ENCODE measurements at places on chromosomes 16 and 17.
A peak's percentile ranks its signal among the peaks of the same experiment; 100 is the strongest.

DNA sequence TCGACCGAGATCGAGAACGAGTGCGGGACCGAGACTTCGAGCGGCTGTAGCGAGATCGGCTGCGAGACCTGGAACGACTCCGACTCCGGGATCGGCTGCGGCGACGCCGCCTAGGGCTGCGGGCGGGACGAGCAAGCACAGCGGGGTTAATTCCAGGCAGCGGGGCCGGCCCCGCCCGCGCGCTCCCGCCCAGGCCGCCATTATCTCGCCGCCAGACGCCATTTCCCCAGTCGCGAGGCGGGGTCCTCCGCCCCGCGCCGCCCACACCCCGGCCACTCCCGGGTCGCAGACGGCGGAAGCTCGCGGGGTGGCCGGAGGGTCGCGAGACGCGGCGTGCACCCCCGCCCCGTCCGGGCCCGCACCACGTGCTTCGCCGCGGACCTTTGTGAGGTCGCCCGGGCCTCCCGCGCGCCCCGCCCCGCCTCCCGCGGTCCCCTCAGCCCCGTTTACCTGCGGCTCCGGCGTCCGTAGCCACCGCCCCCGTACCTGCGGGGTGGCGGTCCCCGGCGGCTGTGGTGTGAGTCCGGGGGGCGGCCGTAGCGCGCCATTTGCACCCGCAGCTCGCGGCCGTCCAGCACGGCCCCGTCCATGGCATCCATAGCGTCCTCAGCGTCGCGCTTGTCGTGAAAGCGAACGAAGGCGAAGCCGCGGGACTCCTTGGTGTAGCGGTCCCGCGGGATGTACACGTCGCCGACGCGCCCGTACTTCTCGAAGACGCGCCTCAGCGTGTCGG is 616 bp downstream of the SRSF2 start:
- DNase-seq: peak; percentile 72

DNA sequence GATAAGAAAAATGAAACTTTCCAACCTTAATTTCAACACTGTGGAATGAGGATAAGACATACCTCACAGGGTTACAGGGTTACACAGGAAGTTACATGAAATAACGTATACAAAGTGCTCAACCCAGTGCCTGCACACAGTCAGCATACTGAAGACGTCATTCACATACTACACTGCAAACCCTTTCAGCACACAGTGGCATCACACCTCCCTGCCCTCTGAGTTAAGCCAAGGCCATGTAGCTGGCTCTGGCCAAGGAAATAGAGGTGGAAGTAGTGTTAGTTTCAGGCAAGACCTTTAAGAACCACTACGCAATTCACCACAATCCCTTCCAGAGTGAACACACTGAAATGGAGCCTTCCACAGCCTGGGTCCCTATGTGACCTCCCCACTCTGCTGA is 46.6 kb upstream of the GSG1L start:
- DNase-seq: no peak

- DNase-seq: no peak
These were observed 16.7 kb downstream of the GLYR1 start for GRCh38 chr16:4830408-4830807.

DNA sequence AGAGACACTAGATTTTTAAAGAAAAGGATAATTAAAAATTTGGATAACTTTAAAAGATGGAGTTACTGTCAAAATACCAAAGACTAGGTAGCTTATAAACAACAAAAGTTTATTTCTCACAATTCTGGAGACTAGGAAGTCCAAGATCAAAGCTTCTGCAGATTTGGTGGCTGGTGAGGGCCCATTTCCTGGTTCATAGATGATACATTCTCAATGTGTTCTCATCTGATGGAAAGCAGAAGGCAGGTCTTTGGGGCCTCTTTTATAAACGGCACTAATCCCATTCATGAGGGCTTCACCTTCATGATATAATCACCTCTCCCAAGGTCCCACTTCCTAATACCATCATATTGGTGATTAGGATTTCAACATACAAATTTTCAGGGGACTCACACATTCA is 33.7 kb downstream of the NLK start:
- no peak for DNase-seq

DNA sequence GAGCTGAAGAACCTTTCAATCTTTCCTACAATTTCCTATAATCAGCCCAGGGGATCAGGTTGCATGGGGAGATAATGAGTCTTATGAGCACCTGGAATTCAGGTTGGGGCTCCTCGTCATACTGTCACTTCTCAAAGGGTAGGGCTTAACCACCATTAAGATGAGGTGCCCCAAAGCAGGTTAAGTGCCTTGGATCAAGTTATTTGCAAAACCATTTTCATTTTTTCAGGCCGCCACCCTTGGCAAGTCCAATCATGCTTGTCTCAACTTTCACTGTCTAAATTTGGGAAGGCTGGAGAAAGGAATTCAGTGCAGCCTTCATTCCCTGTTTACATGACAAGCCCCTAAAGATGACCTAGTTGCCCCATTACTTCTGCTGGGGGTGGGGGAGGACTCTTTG is 44.9 kb upstream of the TANGO6 start:
- DNase-seq: no peak

GRCh38 chr17:56870081-56870651 is 36.2 kb downstream of the DGKE start:
- no peak for DNase-seq

DNA sequence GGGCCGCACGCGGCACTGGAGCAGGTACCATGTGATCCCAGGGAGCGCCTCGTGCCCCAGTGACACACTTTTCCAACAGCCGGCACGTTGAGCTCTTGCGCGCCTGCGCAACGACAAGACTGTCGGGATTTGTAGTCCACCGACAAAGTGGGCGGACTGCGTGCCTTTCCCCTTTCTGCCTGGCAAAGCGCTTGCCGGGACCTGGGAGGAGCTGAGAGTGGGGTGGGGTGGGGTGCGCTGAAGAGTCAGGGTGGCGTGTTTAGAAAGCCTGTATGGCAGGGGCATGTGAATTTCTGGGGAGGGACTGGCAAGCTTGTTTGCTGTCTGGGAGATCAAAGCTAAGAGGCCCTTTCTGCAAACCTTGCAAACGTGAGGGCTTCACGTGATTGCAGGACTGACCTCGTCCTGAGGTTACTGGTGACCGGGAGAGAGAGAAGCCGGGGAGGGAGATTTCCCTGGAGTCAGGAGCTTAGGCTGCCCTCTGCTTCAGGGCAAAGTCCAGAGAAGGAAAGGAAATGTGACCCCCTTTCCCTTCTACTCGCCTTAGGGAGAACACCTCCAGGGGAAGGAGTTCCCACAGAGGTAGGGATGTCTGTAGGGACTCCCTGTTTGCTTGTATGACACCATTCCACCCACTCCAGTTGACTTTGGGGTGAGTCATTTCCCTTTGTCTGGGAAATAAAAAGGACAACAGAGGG is 429 bp upstream of the NR1D1 start:
- peak; percentile 98 for DNase-seq

GRCh38 chr17:33779234-33779591 is 475.9 kb upstream of the CCL2 start:
- peak; percentile 69 for DNase-seq

DNA sequence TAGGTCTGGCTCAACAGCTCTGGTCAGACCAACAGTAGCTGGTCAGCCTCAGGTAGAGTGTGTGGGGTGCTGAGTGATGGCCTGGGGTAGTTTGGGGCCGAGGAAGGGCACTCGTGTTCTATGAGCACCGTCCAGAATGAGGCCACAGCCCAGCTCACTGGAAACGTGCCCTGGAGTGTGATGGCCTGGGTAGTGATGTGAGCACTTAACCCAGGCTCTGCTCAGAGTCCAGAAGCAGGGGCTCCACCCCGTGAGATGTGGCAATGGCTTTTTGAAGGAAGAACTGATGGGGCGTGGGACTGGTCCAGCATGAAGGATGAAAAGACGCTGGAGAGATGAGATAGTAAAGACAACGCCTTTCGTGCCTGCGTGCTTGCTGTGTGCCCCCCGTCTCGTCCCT is 35.3 kb downstream of the NTN1 start:
- no peak for DNase-seq

DNA sequence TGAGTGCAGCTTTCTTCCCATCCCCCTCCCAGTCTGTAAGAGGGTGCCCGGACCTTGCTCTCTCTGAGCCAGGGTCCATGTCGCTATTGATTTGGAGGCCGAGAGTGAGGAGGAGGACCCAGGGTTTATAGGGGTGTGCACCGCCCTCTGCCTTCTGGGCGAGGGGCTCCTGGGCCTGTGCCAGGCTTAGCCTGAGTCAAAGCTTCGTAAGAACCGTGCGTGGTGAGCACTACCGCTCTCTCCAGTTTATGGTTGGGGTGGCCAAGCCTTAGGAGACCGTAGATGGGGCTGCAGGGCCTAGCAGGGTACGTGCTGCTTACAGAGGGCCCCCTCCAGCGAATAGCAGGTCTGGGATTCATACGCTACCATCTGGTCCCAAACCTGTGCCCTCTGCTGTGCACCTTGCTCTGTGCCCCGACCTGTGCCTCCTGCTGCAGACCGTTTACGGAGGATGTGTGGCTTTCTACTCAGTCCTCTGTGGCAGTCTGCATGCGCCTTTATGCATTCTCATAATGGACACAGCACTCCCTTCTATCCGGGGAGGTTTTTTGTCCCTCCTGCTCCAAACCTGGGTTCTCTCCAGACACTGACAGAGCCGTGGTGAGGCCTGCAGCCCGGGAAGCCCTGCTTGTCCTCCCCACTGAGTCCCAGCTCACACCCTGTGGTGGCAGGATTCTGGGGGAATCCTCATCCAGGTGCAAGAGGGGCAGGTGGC is 54.7 kb downstream of the PGS1 start:
- no peak for DNase-seq

DNA sequence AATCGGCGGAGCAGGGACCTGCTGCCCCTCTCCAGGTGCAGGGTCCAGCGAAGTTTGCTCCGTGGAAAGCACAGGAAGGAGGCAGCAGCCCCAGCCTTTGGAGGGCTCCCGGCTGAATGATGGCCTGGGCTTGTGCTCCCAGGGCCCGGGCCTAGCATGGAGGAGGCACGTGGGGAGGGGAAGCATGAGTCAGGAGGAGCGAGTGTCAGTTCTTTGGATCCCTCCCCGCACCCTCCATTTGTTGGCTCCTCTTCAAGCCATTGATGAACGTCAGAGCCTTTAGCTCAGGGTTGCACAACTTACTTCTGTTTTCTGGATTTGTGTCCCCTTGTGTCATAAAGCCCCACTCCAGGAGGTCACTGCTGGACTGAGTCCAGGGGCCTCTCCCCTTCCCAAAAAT is 25.8 kb downstream of the TTYH2 start:
- no peak for DNase-seq

DNA sequence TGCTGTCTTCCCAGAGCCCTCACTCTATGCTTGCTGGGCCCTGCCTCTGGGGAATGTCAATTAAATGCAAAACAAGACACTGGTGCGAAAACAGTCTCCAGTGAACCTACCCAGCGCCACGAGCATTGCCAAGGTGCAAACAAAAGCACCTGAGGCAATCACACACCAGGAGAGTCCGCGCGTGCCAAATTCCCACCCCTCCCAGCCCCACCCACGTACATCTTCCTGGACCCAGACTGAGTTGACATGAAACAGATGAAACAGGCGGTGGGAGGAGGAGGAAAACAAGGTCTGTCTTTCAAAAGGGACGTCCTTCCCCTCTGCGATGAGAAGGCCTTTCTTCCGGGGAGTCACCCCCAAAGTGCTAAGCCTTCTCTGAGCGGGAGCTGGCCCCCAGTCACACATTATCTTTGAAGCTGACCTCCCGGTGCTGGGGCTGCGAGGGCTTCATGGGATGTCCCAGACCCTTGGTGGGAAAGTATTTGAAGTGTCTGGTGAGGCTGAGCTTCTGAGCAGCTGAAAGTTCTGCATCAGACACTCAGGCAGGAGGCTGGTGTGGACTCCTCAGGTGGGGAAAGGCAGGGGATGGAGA is 200.4 kb downstream of the AXIN2 start:
- no peak for DNase-seq

- DNase-seq: no peak
These were observed 77.0 kb downstream of the IRX6 start for GRCh38 chr16:55401046-55401445.

DNA sequence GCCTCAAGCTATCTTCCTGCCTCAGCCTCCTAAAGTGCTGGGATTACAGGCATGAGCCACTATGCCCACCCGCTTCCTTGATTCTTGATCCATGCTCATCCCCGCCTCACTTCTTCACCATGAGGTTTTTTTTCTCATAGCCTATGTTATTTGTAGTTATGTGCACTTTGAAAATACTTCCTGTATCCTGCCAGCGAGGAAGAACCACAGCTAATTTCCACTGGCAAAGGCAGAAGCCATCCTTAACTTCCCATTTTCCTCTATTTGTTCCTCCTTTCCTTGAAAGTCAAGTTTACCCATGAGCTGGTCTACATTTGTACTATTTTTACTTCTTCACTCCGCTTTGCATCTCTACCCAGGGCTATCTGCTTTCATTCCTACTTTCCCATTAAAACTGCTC is 189.7 kb upstream of the ZFHX3 start:
- no peak for DNase-seq

DNA sequence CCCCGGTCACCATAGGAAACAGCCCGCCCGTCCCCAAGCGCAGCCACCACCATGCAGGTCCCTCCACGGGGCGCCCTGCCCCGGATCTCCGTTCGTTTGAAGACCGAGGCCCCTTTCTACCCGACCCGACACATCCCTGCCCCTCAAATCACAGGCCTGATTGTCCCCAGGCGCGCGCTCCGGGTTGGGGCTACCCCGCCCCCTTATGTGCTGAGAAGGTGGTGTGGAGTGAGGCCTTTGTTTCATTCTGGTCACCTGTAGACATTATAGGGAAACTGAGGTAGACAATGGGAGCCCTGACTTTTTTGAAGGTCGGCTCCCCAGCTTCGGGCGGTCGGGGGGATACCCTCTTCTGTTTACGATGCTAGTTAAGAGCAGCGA is 763 bp upstream of the ACTG1 start:
- DNase-seq: peak; percentile 67

- DNase-seq: peak; percentile 84
These were observed at the start of the genes CIAPIN1 and COQ9 for GRCh38 chr16:57447186-57447962. Gene CIAPIN1, minus strand, starts transcription at chr16:57447385. Its CDS starts 6,457 bp downstream, at chr16:57440928. Gene COQ9, plus strand, starts transcription at chr16:57447479. Its CDS starts 27 bp downstream, at chr16:57447506.

DNA sequence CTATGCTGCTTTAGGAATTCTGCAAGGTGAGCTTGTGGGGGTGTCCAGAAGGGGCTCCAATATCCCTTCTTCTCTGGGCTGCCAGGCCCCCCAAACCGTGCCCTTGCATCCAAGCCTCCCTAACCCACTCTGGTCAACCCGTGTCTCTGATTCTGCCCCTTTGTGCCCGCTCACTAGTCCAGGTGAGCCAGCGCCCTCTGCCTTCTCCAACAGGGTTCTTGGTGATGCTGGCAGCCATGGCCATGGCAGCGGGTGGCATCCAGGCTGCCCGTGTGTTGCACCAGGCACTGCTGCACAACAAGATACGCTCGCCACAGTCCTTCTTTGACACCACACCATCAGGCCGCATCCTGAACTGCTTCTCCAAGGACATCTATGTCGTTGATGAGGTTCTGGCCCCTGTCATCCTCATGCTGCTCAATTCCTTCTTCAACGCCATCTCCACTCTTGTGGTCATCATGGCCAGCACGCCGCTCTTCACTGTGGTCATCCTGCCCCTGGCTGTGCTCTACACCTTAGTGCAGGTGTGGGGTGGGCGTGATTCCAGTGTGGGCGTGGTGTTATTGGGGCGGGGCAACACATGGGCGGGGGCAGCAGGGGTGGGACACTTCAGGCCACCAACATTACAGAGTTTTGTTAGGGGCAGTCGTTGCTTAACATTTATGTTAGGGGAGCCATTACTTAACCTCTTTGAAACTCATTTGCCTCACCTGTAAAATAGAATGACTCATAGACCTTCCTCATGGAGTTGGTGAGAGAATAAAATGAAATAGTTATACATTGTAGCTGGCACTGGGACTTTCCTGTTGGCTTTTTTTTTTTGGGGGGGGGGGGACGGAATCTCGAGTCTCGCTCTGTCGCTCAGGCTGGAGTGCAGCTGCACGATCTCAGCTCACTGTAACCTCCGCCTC is 31.4 kb downstream of the ANKRD40 start:
- DNase-seq: no peak
